ENCODE measurements at places on chromosomes 13 and 19.

GRCh38 chr19:30431591-30431990 is 59.4 kb downstream of the ZNF536 start:
- no peak for DNase-seq

GRCh38 chr19:31232180-31232579 is 117.1 kb downstream of the TSHZ3 start:
- no peak for DNase-seq

GRCh38 chr19:3969435-3970312 is 1.2 kb downstream of the DAPK3 start:
- no peak for DNase-seq

- DNase-seq: no peak
Observed at GRCh38 chr19:42198676-42199439, 18.6 kb downstream of the DEDD2 start.

DNA sequence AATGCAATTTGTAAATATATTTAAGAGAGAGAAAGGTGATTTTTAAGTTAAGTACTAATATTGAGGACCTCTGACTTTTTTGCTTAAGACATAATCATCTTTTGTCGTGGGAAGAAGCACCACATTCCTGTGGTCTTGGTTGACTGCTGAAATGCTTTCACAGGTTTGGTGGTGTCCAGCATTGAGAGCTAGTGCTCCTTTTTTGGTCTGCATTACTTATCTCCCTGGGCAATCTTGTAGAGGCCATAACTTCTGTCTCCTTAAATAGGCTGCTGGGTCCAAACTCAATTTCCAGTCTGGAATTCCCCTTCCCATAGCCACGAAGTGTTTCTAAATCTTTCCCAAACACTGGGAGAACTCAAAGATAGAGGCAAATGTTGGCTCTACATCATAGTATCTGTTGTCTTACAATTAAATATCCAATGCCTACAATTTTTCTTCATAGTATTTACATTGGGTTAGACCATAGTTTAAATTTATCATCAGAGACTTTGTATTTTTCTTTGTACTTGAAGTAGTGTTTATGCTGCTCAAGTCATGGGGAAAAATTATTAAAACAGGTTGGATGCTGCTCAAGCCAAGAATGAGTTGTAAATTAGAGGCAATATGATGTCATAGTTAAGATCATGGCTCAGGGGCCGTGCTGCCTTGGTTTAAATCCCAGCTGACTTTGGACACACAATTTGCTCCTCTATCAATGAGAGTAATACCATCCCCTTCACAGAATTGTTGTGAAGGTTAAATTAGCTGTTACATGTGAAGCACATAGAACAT is 105.6 kb downstream of the POSTN start:
- no peak for DNase-seq

Data from cerebellar nuclear complex (tissue), 1 donor.